ENCODE measurements at places on chromosomes 1 and 21.
A peak's percentile ranks its signal among the peaks of the same experiment; 100 is the strongest.

GRCh38 chr1:50471967-50472366 lies 48.7 kb upstream of the DMRTA2 start:
- DNase-seq, result no peak

DNA sequence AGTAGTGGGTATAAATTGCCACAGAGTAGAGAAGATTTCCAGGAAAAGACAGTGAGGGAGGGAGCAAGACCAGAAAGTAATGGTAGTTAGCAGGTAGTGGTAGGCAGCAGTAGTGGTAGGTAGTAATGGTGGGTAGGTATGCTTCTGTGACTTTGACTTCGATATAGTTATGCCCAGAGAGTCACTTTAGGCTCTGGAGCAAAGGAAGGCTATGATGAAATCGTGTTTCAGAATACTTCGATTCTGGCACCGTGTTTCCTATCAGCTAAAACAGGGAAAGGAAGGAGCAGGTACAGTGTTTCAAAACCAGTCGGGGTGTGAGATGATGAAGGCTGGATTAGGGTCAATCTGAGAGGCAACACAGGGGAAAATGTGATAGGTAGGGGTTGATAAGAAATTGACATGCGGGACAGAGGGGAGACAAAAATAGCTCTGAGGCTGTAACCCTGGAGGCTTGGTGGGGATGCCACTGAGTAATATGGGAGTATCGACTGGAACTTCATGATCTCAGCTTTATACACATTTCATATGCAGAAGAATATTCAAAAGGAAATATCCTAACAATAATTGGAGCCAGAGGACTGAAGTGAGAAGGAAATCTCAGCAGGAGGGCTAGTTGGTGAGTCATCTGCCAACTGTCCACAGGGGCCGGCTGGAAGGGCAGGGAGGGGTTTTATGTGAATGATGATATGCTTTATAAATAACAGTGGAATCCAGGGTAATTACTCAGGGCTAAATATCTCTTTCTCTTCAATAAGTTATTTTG lies 25.2 kb upstream of the TRIM45 start:
- DNase-seq, result no peak

DNA sequence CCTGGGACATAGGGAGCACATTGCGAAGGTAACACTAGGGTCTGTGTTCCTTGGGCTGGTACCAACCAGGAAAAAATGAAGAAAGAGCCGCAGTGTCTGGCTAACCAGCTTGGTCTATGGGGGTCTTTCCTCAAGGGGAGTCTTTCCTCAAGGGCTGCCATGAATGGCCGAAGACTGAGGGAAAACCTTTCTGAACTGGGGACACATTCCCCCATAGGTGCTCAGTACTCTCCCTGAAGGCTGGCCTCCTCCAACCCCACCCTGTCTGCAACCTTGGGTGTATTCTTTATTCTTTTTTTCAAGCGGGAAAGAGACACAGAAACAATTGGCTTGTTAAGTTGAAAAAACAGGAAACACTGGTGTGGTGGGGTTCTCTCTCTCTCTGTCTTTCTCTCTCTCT lies 200.5 kb downstream of the BACH1 start:
- no peak for DNase-seq

DNA sequence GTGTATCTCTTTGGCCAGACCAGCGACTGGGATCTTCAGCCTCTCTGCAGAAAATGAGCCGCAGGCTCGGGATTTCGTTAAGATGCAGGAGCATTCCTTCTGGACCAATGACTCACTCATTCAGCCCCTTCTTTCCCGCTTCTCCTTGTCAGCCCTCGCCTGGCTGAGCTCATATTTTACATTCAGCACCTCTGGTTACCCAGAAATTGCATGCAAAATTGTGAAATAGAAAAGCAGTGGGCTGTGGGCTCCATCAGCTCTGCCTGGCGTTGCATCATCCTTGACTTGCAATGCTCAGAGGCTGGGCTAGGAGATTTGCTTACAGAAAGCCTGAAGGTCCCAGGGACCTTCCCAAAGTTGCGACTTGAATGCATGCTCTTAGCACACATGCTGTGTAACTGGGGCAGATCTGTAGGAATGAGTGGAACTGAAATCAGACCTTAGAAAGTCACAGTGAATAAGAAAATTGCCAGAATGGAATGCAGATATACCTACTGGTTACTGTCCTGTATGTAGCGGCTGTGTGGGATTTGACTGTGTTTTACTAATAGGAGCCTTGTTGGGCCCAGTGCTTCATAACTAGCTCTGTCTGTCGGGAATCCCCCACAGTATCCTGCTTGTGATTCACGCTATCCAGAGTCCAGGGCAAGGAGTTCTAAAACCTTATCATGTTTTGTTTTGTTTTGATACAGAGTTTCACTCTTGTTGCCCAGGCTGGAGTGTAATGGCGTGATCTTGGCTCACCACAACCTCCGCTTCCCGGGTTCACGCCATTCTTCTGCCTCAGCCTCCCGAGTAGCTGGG lies 444.8 kb downstream of the KIF26B start:
- DNase-seq, result no peak

DNA sequence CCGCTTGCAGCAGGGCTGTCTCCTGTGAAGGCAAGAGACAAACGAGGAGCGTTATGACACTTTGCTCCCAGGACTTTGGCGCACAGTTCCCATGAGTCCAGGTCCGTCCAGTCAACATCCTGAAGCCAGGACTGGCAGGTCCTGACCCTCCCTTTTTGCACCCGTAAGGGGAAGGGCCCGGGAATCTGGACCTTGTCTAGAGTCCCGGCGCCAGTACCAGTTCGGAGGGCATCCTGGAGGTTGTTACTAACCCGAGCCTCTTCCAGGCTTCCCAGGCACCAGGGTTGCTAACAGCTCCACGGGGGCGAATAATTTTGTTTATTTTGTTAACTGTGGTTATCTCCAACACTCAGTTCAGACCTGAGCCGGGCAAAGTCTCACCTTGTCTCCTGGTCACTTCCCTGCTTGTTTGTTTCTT lies 682 bp upstream of the RWDD3 start:
- no peak for DNase-seq

- peak; percentile 61 for DNase-seq
Observed at GRCh38 chr21:32329331-32329730, 30.7 kb downstream of the MRAP start.

DNA sequence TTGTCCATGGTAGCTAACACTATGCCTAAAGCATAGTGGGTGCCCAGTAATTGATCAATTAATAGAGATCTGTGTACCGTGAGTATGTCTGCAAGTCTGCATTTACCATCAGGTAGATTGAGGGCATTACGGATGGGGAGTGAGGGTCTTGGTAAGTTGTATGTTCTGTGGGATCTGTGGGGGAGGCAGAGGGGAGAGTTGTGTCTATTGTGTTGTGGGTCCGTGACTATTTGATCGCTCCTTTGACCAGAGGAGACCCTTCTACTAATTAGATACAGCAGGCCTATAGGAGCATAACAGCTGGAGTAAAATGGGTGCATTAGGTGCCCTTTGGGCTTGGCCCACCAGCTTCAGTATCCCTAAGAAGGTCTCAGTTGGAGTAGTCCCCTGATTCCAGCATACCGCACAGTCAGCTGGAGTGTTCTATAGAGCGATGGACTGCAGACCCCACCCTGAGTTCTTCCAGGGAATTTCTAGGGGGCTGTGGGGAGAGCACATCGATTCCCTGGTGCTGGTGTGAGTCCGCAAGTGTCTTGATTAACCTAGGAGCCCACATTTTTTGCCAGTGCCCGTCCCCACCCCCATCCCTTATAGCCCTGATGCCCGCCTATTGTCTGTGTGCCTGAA lies 55.9 kb downstream of the RHBG start:
- no peak for DNase-seq

GRCh38 chr1:7630378-7630777 lies 140.7 kb upstream of the VAMP3 start:
- no peak for DNase-seq

DNA sequence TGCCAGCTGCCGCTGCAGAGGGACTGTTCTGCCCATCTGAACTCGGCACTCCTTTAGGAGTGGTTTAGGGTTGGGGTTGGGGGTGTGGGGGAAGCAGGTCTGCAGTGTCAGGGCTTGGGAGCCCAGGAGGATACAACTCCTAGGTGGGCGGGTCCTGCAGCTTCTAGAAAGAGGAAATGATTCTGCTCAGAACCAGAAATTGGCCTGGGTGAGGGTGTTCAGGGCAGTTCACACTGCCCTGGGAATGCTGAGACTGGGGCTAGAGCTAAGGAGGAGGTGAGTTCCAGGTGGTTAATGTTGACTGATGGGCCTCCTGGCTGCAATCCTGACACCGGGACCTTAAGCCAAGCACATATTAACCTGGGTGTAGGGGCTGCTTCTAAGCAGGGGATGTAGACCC lies 4.8 kb upstream of the SLC26A9 start:
- DNase-seq, result no peak

- DNase-seq, result peak; percentile 4
Observed at GRCh38 chr1:211287218-211287617, 28.1 kb downstream of the RCOR3 start.

DNA sequence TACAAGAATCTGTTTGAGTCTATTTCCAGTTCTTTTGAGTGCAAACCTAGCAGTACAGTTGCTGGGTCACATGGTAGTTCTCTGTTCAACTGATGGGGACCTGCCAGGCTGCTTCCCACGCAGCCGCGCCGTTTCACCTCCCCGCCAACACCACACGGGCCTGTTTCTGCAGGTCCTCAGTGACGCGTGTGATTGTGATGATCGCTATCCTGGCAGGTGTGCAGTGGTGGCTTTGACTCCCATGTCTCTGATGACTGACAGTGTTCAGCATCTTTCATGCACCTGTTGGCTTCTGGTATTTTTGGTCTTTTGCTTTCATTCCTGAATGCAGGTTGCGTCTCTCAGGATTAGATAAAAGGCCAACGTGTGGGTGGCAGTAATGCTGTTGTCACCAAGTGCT lies 41.6 kb downstream of the FAAP20 start:
- DNase-seq, result no peak

DNA sequence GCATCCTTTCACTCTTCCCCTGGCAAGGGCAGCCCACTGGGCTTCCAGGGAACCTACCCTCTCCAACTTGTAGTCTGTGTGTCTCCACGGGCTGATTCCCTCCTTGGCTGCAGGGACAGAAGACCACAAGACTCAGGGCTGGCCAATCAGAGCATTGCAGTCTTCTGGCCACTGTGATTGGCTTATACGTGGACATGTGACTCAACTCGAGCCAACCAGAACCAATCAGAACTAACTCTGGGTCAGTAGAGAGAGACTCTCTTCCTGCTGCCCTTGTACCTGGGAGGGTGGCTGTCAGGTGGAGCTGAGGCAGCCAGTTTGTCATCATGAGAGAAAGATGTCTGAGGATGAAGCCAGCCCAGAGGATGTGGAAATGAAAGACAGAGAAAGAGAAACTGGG lies 64.0 kb downstream of the DHRS3 start:
- DNase-seq, result no peak

DNA sequence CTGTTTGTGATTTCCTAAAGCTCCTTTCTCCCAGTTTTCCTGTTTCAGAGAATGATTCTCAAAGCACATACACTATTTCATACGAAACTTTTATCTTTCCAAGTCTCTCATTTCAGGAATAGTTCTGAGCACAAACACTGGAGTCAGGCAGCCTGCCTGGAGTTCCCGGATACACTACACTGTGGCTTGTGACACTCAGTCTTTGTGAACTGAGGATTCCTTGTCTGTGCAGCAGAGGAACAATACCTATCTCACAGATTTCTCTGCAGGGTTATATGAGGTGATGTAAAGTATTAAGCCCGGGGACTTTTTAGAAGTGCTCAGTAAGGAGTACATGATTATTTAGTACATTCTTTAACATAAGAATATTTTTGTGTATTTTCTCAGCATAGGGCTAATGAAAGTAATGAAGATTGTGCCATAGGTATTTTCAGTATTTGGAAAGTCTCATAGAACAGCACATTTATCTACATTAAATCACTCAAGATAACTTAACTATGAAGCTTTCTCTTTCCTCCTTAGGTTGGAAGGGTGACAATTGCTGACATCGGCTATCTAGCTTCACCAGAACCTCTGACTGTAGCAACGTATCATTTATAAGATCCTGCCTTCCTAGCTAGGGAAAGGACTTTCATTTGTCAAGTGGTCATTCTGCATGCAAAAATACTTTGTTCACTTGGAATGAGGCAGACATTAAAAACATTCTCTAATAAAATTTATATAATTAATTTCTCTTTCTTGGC lies 12.9 kb downstream of the GBP2 start:
- no peak for DNase-seq

DNA sequence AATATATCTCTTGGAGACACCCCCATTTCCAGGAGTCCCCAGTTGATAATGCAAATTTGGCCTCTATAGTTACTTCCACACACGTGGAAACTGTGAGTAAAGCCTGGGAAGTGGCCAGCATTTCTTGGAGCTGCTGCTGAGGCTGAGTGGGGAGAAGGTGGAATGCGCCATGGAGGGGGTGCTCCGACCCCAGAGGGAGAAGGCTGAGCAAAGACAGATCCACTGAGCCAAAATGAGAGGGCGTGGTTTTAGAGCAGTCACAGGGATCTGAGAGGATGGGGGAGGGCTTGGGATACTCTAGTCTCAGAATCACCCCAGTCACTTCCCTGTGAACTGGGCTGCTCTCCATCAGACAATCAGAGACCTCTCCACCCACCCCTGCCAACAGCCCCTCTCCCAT lies 38.7 kb downstream of the TRIM62 start:
- DNase-seq, result no peak

- no peak for DNase-seq
Observed at GRCh38 chr1:74363220-74363619, 128.0 kb downstream of the TNNI3K start.

GRCh38 chr21:32329776-32330175 lies 31.1 kb downstream of the MRAP start:
- no peak for DNase-seq

DNA sequence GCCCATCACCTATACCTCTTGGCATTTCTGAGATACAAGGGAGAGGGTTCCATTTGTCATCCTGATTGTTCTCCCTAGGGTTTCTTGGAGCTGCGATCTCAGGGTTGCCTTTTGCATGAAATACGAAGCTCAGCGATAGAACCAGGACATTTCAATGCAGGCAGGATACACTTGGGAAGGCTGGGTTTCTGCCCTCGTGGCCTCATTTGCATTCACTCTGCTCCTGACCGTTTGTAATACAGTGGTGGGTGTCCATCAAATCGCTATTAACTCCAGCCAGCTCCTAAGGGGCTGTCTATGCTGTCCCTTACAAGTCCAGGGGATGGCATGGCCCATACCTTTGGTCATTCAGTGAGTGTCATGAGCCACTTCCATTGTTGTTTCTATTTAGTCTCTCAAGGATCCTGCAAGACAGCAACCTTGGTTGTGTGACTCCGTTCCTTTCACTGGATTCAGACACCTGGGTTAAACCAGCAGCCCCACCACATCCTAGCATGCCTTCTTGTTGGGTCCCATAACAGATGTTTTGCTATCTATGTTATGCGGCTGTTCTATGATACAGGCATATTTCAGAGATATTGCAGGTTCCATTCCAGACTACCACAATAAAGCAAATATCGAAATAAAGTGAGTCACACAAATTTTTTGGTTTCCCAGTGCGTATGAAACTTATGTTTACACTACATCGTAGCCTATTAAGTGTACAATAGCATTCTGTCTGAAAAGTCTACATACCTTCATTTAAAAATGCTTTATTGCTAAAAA lies 18.3 kb downstream of the KAZN start:
- DNase-seq, result no peak

- peak; percentile 20 for DNase-seq
Observed at GRCh38 chr1:64829411-64830029, 84.6 kb downstream of the RAVER2 start.

- DNase-seq, result no peak
Observed at GRCh38 chr1:222068937-222069336, 327.0 kb upstream of the DUSP10 start.

Data from renal cortex interstitium (tissue), 15 donors.